ENCODE measurements at places on chromosomes 5 and 9.

DNA sequence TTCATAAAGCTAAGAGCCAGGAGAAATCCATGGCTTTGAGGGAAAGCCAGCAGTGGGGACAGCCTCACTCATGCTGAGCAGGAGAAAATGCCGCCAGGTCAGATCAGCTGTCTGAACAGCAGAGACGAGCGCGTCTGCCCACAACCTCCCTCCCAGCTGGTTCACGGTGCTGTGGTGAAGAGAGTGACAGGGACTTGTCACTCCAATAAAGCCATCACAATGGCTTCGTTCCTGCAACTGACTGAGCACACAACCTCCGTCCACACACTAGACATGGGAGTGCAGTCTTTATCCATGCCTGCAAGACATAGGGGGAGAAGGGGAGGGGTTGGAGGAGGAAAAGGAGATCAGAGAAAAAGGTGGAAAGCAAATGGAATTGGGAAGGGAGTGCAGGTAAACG, 206.9 kb downstream of the GABBR2 start:
- no peak for DNase-seq

- no peak for DNase-seq
These were observed 189.1 kb downstream of the ROR2 start for GRCh38 chr9:91760906-91761305.

GRCh38 chr9:126524353-126525077, 89.2 kb upstream of the LMX1B start:
- DNase-seq: no peak

DNA sequence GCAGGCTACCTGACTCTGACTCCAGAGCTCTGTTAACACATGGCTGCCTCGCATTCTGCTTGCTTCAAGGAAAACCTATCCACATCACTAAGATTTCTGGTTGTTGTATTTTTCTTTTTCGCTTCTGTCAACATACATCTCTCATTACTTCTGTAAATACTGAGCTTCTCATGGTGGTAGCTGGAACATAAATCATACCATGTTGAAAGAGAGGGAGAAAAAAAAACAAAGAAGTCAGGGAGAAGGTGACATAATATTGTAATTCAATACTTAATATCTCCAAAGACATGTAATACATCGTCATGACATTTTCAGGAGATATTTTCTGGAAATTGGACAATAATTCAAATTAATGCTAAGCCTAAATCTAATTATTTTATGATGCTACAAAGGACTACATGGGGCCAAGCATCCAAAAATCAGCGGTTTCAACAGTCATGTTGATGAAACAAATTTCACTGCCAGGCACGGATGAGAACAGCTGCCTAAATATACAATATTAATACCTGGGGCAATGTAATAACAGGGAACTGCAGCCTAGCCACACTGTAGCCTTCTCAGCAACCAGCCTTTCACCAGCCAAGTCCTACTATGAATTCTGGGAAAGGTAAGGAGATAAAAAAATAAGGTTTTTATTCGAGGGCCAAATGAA, 332.0 kb downstream of the TRIM32 start:
- DNase-seq: no peak

DNA sequence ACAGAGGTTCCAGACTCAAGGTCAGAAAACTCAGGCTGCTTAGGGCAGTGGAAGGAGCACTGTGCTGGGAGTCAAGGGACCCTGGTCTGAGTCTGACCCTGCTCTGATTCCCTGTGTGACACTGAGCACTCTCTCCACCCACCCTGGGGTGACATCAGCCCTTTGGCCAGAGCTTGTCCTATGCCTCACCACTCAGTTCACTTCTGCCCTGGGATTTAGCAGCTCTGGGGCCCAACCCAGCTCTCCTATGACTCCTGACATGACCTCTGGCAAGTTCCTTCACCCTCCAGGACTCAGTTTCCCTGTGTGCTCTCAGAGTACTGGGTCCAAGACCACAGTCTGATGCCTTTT, 63.9 kb downstream of the FAM114A2 start:
- no peak for DNase-seq

GRCh38 chr5:81855591-81855990, 104.7 kb upstream of the SSBP2 start:
- DNase-seq: no peak

DNA sequence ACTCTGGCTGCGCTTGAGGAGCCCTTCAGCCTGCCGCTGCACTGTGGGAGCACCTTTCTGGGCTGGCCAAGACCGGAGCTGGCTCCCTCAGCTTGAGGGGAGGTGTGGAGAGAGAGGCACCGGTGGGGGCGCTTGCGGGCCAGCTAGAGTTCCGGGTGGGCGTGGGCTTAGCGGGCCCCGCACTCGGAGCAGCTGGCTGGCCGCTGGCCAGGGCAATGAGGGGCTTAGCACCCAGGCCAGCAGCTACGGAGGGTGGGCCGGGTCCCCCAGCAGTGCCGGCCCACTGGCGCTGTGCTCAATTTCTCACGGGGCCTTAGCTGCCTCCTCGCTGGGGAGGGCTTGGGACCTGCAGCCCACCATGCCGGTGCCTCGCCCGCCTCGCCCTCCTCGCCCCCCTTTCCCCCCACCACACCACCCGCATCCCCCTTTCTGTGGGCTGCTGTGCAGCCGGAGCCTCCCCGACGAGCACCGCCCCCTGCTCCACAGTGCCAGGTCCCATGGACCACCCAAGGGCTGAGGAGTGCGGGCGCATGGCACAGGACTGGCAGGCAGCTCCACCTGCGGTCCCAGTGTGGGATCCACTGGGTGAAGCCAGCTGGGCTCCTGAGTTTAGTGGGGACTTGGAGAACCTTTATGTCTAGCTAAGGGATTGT, 954.5 kb downstream of the DTWD2 start:
- no peak for DNase-seq

DNA sequence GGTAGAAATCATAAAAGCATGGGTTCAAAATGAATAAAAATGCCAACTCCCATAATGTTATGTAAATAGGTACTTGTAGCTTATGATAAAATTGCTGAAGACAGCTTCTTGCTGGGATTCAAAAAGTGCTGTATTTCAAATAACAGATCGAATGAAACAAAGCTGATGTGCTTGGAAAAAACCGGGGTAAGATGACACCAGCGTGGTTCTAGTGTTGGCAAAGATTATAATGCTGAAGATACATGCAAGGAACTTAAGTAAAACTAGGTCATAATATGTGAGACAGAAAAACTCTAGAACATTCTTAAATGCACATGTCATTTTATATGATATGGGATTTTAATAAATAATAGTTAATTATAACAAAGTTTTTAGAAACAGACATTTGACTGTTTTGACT, 44.4 kb upstream of the APC start:
- DNase-seq: no peak

GRCh38 chr9:114746591-114747346, 59.1 kb downstream of the TNFSF15 start:
- DNase-seq: no peak

- no peak for DNase-seq
These were observed 20.1 kb downstream of the SLC35D2 start for GRCh38 chr9:96363175-96363967.

GRCh38 chr9:72203205-72203803, 54.1 kb downstream of the GDA start:
- no peak for DNase-seq

GRCh38 chr5:40681363-40682153, 1.8 kb downstream of the PTGER4 start:
- no peak for DNase-seq

- no peak for DNase-seq
These were observed 40.5 kb upstream of the LRRC14B start for GRCh38 chr5:150746-151145.

DNA sequence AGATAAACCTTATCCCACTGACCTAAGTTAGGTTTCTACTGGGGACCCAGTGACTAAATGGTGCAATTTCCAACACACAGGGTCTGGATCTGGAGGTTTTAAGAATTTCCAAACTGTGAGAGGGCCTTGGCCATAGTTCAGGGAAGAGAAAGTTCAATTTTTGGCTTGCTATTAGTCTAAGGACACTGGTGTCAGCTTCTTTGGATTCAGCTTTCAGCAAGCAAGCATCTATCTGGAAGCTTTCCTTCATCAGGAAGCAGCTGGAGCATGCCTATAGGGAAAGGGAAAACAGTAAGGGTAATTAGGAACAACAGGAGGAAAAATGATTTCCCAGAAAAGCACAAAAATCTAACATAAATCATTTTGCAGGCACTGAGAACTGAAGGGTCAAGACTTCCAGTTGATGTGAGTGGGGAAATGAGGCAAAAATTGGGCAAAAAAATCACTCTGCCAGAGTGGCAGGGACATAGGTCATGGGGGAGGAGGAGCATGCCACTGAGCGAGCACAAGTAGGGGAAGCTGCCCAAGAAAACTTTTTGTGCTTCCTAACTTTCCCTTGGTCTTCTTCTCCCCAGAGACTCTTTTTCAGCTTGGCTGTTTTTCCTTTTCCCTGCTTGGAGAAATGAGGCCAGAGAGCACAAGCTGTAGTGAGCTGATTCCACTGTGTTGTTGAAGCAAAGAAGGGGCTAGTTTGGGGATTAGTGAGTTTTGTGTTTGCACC, 299.6 kb downstream of the FGF10 start:
- DNase-seq: no peak

- no peak for DNase-seq
These were observed 11.8 kb upstream of the TMC1 start for GRCh38 chr9:72509635-72510034.

DNA sequence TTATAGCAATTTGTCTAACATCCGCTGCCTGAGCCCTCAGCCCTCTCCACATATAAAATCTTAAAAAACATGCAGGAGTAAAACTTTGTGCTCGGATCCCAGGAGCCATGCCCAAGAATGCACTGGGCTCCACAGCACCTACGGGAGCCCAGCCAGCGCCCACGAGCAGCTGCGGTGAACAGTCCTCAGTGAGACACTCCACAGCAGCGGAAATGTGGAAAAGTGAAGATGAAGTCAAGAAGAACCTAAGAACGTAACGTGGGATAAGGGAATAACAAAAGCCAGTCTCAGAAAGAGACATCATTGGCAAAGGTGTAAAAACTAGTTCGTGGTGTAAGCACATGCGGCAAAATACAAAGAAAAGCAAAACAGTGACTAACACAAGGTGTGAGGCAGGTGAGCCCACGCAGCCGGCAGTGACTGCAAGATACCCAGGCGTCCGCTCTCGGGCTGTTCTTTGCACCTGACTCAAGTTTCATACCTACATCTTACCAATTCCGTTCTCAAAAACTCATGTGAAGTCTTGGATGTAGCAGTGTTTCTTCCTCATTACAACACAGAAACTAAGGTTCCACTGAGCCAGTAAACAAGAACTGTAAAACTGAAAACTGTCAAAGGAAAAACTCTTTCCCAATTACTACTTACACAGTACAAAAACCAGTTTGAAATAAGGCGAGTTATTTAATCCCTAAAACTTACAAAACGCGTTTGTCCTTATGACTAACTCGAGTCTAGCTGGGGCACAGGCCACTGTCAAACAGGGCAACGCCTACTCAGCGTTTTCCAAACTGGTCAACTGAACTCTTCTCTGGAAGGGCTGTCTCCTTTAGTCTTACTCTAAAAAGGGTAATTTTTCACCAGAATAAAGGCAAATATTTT, 1.7 kb downstream of the CAMSAP1 start:
- DNase-seq: peak; percentile 40

GRCh38 chr5:159337016-159337955, 7.0 kb upstream of the IL12B start:
- no peak for DNase-seq

GRCh38 chr5:74633695-74634094, 6.8 kb downstream of the ENC1 start:
- DNase-seq: no peak

DNA sequence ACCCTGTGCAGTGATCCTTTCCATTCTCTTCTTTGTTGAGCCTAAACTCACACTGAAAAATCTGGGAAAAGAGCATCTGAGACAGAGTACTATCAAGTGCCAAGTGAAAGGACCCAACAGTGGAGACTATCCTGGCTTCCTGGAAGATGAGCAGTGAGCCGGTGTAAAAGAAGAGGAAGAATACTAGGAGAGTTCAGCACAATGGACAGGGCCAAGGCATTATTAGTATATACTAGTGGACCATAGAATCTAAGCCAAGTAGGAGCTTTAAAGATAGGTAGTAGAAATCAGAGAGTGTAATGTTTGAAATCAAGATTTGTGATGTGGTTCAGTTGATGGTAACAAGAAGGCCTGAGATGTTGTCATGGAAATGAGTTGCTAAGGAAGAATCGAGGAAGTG, 140.8 kb downstream of the CAMK4 start:
- DNase-seq: no peak

DNA sequence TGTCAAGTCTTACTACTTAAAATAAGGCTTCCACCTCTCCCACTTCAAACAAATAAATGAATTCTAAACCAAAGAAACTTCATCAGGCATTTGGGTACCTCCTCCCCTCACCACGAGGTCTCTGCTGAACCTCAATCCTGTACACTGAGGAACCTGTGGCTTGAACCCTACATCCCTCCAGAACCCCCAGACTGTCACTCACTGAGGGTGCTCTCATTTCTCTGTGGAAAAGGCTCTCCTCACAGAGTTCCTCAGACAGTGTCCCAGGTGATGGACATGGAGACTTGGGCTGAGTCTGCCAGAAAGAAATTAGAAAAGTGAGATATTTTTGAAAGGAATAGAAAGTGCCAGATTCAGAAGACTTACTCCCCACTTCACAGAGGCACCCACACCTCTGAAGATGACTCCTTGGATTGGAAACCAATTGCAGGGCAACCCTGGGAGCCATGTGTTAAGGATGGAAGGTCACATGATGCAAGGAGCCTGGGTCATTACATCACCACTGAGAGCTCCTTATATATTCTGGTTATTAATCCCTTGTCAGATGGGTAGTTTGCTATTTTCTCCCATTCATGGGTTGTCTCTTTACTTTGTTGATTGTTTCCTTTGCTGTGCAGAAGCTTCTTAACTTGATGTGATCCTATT, 19.8 kb downstream of the MLANA start:
- no peak for DNase-seq

- no peak for DNase-seq
These were observed 16.0 kb upstream of the JADE2 start for GRCh38 chr5:134509308-134510040.

- no peak for DNase-seq
These were observed 93.8 kb downstream of the ADAMTS2 start for GRCh38 chr5:179251276-179251969.

- no peak for DNase-seq
These were observed 24.3 kb downstream of the CPLX2 start for GRCh38 chr5:175895686-175896102.

GRCh38 chr9:98770717-98771116, 25.6 kb downstream of the ANKS6 start:
- DNase-seq: no peak

DNA sequence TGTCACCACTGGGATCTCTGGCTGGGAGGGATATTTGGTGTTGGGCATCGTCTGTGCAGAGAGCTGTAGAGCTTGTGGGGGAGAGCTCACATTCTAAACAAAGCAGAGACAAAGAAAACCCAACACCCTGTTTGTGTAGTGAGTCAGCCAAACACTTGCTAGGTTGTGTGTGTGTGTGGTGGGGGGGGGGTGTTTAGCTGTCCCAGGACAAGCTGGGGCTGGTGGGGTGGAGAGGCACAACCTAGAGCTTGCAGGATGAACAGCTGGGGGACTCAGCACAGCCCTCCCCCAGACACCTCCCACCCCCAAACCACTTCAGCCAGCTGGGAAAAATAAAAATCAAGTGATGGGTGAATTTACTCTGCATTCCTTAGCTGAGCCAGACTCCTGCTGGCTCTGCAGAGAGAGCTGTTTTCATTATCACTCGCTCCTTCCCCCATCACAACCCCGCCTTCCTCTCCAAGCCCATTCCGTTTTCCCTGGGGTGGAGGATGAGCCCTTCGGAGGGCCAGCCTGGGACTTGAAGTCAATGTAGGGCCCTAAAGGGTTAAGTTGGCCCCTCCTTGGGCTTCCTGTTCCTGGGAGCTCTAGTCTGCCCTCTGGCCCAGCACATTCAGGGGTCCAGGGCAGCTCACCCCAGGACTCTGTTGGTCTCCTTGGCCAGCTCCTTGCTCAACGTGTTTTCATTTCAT, 2.6 kb downstream of the OLFML2A start:
- DNase-seq: no peak

Measured in stimulated activated CD4-positive, alpha-beta T cell treated with anti-CD3 and anti-CD28 coated beads, Interleukin-1b, Interleukin-23, amount 100 ng/mL, for 1 hour (primary cell).